ENCODE measurements at places on chromosomes 12 and 14.
A peak's percentile ranks its signal among the peaks of the same experiment; 100 is the strongest.

DNA sequence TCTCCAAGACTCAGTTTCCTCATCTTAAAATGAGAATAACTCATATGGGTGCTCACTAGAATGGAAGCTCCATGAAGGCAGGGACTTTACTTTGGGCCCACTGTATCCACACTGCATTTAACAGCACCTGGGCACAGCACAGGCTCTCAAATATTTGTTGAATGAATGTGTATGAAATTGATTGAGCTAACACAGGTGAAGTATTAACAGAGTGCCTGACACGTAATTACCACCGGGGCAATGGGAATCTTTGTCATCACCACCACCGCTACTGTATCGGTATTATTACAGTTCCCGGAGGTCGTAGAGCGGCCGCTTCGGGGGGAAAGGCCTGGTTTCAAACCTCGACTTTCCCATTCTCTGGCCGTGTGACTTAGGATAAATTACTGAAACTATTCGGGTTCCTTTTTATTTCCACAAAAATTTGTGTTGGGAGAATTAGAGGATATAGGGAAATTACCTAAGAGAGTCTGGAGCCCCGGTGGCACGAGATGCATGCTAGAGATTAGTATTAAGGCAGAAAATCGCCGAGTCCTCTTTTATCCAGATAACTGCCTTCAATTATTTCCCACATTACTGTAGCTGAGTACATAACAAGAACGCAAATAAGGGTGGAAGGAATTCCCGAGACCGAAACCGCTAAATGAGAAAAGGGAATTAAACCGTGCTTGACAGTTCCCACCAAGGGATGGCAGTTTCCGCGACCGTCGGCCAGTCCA lies 1.0 kb upstream of the RIC8B start:
- DNase-seq: no peak

GRCh38 chr12:121472150-121472905 lies 72.4 kb downstream of the RNF34 start:
- no peak for DNase-seq

GRCh38 chr12:45580356-45580969 lies 149.0 kb upstream of the ARID2 start:
- DNase-seq: no peak

DNA sequence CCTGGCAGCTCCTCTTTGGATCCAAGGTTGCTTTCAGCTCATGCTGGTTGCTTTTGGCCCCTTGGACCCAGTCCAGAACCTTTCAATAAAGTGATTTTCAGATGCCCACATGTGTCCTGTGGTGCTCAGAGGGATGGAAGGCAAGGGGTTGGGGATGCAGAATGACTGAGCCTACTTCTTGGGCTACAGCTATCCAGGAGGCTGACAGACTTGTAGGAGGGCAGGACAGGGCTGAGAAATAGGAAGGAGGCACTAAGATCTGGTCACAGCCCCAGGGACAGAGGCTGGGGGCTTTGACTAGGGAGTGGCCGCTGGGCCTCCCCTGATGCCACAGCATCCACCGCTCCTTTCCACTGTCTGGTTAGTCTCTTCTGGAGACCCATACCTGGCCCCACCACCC lies 1.2 kb upstream of the HOXC11 start:
- no peak for DNase-seq

- DNase-seq: no peak
Observed at GRCh38 chr14:22434901-22435550, 154.0 kb downstream of the DAD1 start.

GRCh38 chr12:94254270-94254669 lies 105.9 kb downstream of the PLXNC1 start:
- DNase-seq: no peak

DNA sequence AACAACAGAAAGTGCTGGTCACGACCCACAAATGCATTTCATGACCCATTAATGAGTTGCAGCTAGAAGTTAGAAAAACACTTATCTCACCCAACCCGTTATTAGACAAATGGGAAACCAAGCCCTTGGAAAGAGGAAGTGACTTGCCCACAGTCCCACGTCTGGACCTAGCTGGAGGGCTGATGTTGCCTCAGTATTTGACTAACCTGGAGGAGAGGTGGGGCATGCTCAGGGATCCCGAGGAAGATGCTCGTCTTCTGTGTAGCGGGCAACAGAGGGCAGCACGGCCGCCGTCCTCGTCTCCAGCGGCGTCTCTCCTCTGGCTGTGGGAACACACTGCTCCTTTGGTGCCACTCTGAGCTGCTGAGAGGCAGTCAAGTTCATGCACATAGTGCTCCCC lies 12.7 kb downstream of the CCND2 start:
- peak; percentile 21 for DNase-seq

GRCh38 chr14:59085207-59085739 lies 103.2 kb upstream of the DAAM1 start:
- no peak for DNase-seq

- DNase-seq: no peak
Observed at GRCh38 chr14:24376448-24377070, 8.6 kb downstream of the NFATC4 start.

- DNase-seq: no peak
Observed at GRCh38 chr14:58659846-58660245, 22.1 kb downstream of the DACT1 start.

DNA sequence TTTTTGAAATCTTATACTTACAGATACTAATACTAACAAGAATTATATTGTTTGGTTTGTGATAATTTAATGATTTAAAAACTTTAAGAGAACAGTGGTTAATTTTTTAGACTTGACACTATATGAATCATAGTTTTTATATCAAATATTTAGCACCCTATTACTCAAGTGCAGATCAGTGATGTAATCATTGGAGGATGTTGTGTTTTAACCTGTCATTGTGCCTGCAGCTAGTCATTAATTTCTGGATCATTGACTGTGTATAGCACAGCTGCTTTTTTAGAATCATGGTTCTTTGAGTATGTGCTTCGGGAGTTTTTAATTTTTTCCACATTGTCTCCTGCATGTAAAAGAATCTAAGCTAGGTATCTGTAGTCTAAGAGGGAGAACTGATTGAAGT lies 17.3 kb downstream of the ARID4A start:
- no peak for DNase-seq

GRCh38 chr12:55626154-55626553 lies 10.5 kb upstream of the OR10P1 start:
- no peak for DNase-seq

- peak; percentile 37 for DNase-seq
Observed at GRCh38 chr12:101697930-101698799, 725 bp downstream of the CHPT1 start.

DNA sequence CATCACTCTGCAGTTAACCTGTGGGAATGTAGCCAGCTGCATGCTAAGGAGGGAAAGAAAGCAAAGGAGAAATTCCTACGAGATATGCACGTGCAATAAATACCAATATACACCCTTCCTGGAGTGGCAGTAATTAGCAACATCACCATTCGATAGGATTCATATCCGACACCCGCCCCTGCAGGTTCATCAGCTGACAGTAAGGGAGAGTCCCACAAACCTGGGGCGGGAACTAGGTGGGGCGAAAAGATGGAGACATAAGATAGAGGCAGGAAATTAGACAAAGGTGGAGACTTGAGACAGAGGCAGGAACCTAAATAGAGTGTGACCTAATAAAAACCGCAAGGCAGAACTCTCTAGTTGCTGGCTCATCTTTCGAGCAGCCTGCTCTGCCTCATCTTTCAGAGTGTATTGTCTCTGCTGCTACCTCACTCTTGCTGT lies 51.6 kb downstream of the PLEKHG3 start:
- no peak for DNase-seq

- DNase-seq: no peak
Observed at GRCh38 chr14:35384455-35385041, 20.0 kb downstream of the NFKBIA start.

GRCh38 chr14:63677891-63678379 lies 36.3 kb upstream of the WDR89 start:
- DNase-seq: no peak

DNA sequence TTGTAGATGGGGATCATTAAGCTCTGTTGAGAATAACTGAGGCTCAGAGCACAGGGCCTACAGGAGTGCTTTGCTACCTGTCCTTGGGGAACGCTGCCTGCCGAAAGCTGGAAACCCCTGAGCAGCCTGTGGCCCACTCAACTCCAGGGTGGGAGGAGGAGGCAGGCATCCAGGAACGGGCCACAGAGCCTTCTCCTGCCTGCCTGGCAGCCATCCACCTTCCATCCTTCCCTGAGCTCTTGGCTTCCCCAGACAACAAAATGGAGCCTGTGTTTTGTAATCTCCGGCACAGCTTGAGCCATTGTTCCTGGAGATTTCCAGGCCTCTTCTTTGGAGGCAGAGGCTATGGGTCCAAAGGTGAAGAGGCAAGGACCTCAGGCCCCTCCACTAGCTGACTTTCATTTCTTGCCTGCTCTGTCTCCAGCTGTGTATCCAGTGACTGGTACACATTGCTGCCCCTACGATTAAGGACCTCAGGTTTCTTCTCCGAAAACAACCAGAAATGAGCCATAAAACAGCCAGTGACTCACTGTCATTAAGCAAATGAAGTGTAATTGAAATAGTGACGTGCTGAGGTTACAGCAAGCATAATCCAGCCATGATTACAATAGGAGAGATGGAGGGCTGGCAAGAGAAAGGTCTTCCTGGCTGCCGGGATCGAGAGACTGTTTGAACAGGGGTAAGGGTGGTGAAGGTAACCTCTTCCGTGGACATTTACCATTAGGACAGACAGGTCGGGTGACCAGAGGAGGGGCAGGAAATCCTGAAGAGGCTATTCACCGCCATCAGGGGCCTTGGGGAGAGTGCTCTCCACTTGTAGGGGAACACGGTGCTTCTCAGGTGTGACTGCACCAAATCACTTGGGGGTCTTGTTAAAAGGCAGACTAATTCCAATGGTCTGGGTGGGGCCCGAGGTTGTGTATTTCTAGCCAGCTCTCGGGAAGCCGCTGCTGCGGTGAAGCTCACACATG lies 56.3 kb upstream of the KCNA5 start:
- no peak for DNase-seq

- DNase-seq: no peak
Observed at GRCh38 chr14:54194501-54194900, 202.3 kb upstream of the CDKN3 start.

DNA sequence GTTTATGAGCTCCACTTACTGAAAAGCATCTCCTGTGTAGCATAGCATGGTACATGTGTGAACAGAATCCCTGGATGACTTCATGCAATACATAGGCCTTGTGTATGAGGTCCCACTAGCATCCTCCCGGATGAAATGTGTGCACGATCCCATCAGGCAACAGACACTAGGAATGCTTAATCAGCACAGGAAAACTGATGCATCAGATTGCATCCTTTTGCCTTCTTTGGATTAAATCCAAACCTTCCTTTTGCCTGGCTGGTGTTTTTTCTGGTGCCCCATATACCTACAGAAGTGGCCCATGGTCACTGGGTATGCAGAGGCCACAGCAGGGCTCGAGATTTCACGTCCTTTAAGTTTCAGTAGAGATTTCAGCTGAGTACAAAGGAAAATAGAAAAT lies 120.9 kb upstream of the COCH start:
- DNase-seq: no peak

- no peak for DNase-seq
Observed at GRCh38 chr14:76267322-76268046, 108.5 kb upstream of the ESRRB start.

GRCh38 chr14:77469067-77469505 lies 11.2 kb downstream of the AHSA1 start:
- DNase-seq: no peak

DNA sequence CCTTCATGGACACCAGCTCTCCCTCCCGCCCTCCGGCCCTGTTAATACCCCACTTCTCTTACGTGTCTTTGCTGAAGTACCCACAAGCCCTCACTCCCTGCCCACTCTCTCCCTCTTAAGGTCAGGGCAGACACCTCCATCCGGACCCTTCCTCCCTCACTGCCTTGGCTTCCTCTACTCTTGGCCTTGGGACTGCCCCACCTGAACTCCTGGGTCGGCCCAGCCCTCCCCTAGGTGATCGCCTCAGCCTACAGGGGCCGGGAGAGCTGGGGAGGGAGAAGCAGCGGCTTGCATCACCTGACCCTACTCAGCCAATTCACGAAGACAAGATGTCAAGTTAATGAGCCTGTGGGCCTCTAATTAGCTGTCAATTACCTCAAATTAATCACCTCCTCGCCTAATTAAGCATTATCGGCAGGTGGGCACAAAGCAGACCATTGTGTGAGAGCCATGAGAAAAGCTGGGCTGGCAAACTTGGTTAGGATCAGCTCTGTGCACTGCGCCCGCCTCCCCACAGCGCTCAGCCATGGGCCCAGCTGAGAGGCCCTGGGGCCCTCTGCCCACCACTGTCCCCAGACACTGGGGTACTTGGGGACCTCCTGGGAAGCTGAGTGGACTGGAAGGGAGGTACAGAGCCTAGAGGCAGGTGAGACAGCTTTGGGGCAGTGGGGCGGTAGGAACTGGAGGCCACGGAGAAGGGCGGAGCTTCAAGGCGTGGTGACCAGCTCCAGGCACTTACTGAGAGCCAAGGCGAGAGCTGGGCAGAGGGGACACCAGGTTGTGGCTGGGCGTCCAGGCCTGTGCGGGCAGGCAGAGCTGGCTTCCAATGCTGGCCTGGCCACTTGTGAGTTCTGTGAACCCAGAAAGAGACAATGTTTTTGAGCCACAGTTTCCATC lies 25.1 kb upstream of the VSX2 start:
- DNase-seq: no peak

DNA sequence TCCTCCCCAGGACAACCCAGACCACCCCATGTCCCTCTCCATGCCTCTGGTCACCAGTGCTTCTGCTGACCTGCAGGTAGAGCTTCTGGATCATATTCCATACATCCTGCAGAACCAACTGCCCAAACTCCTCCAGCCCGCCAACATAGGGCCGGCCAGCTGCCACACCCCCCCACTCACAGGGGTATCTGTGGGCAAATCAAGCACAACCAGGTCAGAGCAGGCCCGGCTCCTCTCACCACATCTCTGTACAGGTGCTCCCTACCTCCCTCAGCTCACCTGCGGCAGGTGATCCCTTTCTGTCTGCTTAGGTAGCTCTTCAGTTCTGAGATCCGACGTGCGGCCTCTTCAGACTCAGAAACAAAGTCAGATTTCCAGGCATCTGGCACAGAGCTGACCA lies 29.0 kb downstream of the TEP1 start:
- no peak for DNase-seq

DNA sequence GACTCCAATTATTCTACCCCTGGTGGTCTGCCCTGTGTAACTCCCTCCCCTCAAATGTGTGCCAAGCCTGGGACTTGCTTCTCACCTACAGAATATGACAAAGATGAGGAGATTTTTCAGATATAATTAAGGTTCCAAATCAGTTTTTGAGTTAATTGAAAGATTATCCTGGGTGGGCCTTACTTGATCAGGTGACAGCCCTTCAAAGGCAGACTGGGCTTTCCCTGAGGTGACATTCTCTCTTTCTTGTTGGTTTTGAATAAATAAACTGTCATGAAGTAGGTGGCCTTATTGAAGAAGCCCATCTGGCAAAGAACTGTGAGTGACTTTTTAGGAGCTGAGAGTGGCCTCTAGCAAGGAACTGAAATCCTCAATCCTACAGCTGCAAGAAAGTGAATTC lies 106.0 kb downstream of the BRMS1L start:
- no peak for DNase-seq

- no peak for DNase-seq
Observed at GRCh38 chr12:6647083-6647604, at the start of gene ACRBP. TSS of gene ACRBP (minus strand) at chr12:6647432. CDS start at chr12:6647366, 66 bp downstream.

DNA sequence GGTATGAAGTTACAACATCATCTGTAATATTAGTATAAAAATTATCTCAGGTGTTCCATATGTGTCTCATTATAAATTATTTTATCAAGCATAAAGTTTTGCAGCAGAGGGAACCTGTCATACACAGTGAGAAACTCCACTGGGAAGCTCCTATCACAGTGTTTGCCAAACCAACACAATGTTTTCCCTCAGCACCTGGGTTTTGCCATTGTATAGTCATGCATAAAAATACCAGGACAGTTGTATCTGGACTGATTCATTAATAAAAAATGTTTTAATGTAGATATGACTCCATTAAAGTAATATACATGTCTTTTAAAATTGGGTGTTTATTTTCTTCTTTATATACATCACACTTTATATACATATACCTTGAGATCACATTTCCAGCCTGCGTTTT lies 56.6 kb downstream of the METTL25 start:
- DNase-seq: no peak

Measured in Kasumi-1 (cell line).